ENCODE measurements at places on chromosomes 6 and 20. TPM values are rescaled to one million over a fixed set of nuclear protein-coding genes. Genes with fewer than 3 reads are reported as not detected.
A peak's percentile ranks its signal among the peaks of the same experiment; 100 is the strongest.

Gene AHI1
- 8.6 TPM for total RNA-seq

Gene DEFB124
- not detected for total RNA-seq

Gene RNF8
- 57.9 TPM for total RNA-seq

Gene TFAP2A
- 2.3 TPM for total RNA-seq

Gene FIG4
- 14.0 TPM for total RNA-seq

Gene HLA-DMA
- 11.4 TPM for total RNA-seq

Gene MUC21
- total RNA-seq: not detected

DNA sequence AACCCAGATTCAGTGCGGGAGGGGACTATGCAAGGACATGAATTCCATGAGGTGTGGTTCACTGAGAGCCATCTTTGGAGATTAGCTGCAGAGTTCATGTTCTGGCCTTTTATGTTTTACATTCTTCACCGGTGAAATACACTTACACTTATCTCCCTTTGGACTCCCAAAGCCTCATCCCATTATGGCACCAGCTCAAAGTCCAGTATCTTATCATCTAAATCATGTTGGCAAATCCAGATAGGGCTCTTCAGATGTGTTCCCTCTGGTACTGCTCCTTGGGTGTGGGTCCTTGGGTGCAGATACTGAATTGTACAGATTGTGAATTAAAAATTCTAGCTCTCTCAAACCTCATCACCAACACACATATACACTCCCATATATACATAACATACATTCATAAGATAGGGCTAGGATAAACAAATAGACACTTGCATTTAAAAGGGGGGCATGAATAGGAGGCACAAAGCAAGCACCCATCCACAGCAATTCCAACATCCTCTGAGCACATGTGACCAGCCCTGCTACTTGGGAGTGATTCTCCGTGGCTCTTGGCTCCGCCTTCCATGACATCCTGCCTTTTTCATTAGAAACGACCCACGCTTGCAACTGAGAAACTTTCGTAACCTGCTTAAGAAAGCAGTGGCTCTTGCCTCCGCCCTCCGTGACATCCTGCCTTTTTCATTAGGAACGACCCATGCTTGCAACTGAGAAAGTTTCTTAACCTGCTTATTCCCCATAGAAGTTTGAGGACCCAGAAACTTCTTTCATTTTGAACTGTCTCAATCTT, 53.6 kb upstream of the LRRC1 start:
- no peak for DNase-seq

DNA sequence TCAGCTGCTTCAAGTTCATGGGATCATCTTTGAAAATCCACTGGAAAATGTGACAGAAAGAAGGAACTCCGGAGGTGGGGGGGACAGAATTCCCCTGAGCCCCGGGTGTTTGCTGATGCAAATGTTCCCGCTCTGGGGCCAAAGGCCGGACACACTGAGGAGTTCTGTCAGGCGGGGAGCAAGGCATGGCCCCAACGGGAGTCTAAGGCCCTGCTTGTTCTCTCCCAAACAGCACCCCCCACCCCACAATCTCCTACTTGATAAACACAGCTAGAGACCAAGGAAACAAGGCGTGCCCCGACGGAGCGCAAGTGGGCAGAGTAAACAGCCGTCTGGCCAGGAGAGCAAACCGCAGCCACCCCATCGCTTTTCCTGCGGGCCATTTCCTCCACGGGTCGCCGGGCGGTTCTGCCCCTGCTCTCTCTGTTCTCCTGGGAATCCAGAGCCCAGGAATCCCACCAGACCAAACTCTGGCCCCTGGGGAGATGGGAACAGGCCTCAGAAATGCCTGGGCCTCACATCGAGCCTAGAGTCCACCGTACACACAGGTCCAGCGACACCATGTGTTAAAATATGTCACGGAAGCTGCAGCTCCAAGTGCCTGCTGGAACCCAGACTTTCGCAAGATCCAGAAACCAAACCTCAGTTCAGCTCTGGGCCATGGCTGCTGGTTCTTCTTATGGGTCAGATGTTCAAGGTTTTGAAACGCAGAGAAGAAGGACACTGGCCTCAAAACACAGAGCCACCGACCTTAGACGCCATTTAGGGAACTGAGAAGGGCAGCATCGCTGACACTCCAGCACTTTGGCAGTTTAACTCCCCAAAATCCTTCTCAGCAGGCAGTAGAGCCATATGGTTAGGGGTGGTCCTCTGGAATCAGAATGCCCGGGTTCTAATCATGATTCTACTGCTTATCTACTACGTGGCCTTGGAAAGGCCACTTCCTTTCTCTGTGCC, 104.2 kb downstream of the PREX1 start:
- no peak for DNase-seq

DNA sequence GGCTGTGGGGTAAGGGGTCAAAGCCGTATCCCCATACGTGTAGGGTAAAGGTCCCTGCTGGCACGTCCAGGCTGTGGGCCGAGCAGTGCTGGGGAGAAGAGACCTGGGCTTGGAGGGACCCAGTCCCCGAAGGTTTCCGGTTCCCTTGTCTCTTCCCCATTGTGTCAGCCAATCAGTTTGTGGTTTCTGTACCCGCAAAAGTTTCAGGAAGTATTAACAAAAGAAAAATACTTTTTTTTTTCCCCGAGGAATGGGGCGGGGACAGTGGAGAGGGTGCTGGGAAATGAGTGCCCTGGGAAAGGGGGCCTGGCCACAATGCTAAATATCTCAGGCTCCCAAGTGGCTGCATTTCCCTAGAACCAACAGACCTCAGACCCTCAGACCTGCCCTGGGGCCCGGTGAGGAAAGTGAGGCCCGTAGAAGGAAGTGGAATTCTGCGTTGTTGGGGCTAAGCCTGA, 15.2 kb upstream of the AMD1 start:
- DNase-seq: no peak

GRCh38 chr20:50987493-50988210, 29.0 kb downstream of the MOCS3 start:
- peak; percentile 92 for DNase-seq

GRCh38 chr6:107811591-107812218, 12.4 kb downstream of the SCML4 start:
- DNase-seq: no peak

GRCh38 chr20:33076662-33077372, 2.6 kb upstream of the BPIFB4 start:
- no peak for DNase-seq

- no peak for DNase-seq
Measured at GRCh38 chr20:14935285-14935684, 597.9 kb upstream of the FLRT3 start.

DNA sequence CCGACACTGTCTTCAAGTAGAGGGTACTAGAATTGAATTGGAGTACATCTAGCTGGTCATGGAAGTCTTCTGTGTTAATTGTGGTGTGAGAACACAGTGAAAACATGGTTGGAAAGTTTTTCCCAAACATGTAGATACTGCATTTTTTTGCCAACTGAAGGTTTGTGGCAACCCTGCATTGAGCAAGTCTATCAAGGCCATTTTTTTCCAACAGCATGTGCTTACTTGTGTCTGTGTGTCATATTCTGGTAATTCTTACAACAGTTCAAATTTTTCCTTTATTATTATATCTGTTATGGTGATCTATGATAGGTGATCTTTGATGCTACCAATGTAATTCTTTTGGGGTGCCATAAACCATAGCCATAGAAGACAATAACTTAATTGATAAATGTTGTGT, 147.0 kb downstream of the MYB start:
- DNase-seq: no peak

All from G401 (cell line).